ENCODE measurements at places on chromosomes 11 and 22.

GRCh38 chr11:67120881-67121710 lies 2.0 kb downstream of the KDM2A start:
- DNase-seq = no peak

GRCh38 chr22:38246692-38247091 lies 26.1 kb downstream of the TMEM184B start:
- no peak for DNase-seq

- DNase-seq = no peak
Observed at GRCh38 chr11:111836162-111836561, 35.2 kb downstream of the ALG9 start.

GRCh38 chr11:132851247-132851646 lies 681.1 kb downstream of the OPCML start:
- DNase-seq = no peak

GRCh38 chr11:110892741-110893285 lies 180.6 kb upstream of the ARHGAP20 start:
- no peak for DNase-seq

DNA sequence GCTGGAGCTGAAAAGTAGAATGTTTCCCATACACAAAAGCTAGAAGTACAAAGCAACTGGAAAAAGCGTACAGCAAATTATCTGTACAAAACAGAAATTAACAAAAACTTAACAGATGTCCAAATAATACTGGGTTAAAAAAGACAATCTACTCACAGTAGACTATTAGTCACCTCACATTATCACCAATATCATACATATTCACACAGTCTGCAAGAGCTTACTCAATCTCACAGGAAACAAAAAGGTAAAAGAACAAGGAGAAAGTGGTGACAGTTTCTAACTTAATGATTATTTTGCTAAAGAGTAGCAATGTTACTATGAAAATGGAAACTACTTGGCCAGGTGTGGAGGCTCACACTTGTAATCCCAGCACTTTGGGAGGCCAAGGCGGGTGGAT lies 11.9 kb downstream of the CELF1 start:
- no peak for DNase-seq

GRCh38 chr11:27254744-27255446 lies 108.1 kb downstream of the CCDC34 start:
- no peak for DNase-seq

GRCh38 chr11:11141065-11141464 lies 212.0 kb downstream of the CSNK2A3 start:
- no peak for DNase-seq

DNA sequence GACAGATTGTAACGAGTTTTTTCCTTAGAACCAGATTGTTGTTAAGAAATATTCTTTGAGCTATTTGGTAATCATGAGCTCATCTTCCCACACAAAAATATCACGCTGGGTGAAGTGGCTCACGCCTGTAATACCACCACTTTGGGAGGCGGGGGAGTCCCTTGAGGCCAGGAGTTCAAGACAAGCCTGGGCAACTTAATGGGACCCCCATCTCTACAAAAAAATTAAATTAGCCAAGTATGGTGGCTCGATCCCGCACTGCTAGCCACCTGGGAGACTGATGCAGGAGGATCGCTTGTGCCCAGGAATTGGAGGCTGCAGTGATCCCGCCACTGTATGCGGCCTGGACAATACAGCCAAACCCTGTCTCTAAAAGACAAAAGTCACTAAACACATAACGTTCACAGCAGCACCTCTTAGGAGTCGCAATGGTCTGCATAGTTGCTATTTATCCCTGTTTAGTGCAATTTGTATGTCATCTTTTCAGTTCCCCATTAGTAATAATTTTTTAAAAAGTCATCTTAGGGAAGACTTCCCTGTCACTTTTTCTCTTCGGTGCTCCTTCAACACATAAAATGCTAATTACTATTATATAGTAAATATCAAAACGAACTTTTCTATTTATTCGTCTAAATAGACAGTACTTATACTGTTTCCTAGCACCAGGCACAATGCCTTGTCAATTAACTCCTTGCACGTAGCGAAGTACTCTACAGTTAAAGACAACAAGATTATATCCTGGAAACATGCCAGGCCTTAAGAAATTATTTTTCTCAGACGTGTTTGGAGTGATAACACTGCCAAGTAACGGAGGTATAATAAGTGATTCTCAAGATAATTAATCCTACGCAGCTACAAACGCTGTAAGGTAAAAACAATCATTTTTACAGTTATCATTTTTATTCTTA lies 1.1 kb downstream of the ST13 start:
- no peak for DNase-seq
